ENCODE measurements at places on chromosomes 2 and 18. TPM values are rescaled to one million over a fixed set of nuclear protein-coding genes. Genes with fewer than 3 reads are reported as not detected.

Gene NCKAP5
- polyA plus RNA-seq: 3.0 TPM

Gene SEPTIN10
- 45.9 TPM for polyA plus RNA-seq

Gene DYNAP
- polyA plus RNA-seq: 9.6 TPM

Gene PUM2
- 19.6 TPM for polyA plus RNA-seq

Gene IL1F10
- 0.51 TPM for polyA plus RNA-seq

Gene PDE11A
- not detected for polyA plus RNA-seq

Gene SCTR
- 0.26 TPM for polyA plus RNA-seq

Gene ZNF892
- polyA plus RNA-seq: 0.35 TPM

Gene EFHD1
- polyA plus RNA-seq: 1.3 TPM

Gene PXDN
- 1.9 TPM for polyA plus RNA-seq

Gene ARHGEF4
- 98.9 TPM for polyA plus RNA-seq

Gene CFC1
- not detected for polyA plus RNA-seq

Gene HOXD3
- polyA plus RNA-seq: 0.35 TPM

Gene OXER1
- 0.48 TPM for polyA plus RNA-seq

Gene MAP3K19
- not detected for polyA plus RNA-seq

Gene GRHL1
- 94.7 TPM for polyA plus RNA-seq

Gene STEAP3
- 10.5 TPM for polyA plus RNA-seq

Gene TBC1D8
- 13.3 TPM for polyA plus RNA-seq

Gene MAP3K20
- polyA plus RNA-seq: 5.0 TPM

Gene SKOR2
- polyA plus RNA-seq: not detected

Gene LGALSL
- 21.4 TPM for polyA plus RNA-seq

Gene KLHL41
- 0.31 TPM for polyA plus RNA-seq

Gene CPLX4
- polyA plus RNA-seq: not detected

Gene KIAA2012
- polyA plus RNA-seq: not detected

Gene SEC11C
- polyA plus RNA-seq: 24.0 TPM

Gene IL36B
- 8.8 TPM for polyA plus RNA-seq

Gene RUFY4
- polyA plus RNA-seq: 0.52 TPM

Gene GKN1
- polyA plus RNA-seq: 0.25 TPM

Gene CHRNG
- polyA plus RNA-seq: not detected

Gene PTPRN
- polyA plus RNA-seq: 0.02 TPM

Gene RAB6C
- 0.02 TPM for polyA plus RNA-seq

Gene EVX2
- polyA plus RNA-seq: not detected

Gene MAB21L4
- polyA plus RNA-seq: 181 TPM

Gene ABHD1
- 0.31 TPM for polyA plus RNA-seq

Gene RIT2
- polyA plus RNA-seq: not detected

Gene RNMT
- polyA plus RNA-seq: 9.8 TPM

Gene DQX1
- 3.4 TPM for polyA plus RNA-seq

Gene CFAP210
- 0.08 TPM for polyA plus RNA-seq

Measured in esophagus (tissue), 2 donors.